Karpas-422 (cell line): ENCODE measurements at places on chromosomes 5 and 9.

GRCh38 chr5:11426442-11426841 lies 477.8 kb downstream of the CTNND2 start:
- no peak for DNase-seq

GRCh38 chr5:134449167-134449566 lies 37.5 kb upstream of the CDKN2AIPNL start:
- no peak for DNase-seq

- no peak for DNase-seq
Observed at GRCh38 chr9:21450733-21451394, 10.6 kb downstream of the IFNA1 start.

GRCh38 chr5:161547738-161548486 lies 1.4 kb upstream of the GABRB2 start:
- DNase-seq: no peak
